ENCODE measurements at places on chromosomes 7 and 10.

DNA sequence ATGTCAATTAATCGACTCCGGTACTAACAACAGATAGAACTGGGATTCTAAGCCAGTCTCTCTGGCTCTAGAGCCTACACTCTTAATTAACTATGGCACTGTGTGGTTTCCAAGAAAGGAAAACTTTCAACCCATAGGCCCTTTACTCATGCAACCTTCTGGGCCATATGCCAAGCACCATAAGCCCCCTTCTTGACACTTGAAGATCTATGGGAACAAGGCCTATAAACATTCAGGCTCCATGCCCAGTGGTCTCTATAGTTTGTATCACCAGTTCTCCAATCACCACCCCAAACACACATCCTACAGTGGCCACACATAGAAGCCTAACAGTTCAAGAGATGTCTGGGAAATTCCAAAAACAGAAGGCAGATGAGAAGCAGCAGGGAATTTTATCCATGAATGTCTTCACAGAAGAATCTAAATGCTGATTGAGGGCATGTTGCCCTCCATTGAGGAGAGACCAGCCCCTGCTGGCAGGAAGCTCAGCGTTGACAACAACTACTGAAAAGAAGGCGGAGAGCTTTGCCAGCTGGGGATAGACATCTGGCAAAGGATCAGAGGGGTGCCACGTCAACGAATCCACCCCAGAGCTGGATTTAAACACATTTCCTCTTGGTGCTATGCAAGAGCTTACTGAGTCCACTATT is 64.4 kb downstream of the GRM3 start:
- H3K27ac ChIP-seq: no peak overlapping the region
- H3K4me3 ChIP-seq: no peak overlapping the region
- no peaks in the 10 kb centered on the region for H3K4me1 ChIP-seq
- H3K36me3 ChIP-seq: no peaks in the 10 kb centered on the region
- no peaks in the 10 kb centered on the region for H3K27me3 ChIP-seq

DNA sequence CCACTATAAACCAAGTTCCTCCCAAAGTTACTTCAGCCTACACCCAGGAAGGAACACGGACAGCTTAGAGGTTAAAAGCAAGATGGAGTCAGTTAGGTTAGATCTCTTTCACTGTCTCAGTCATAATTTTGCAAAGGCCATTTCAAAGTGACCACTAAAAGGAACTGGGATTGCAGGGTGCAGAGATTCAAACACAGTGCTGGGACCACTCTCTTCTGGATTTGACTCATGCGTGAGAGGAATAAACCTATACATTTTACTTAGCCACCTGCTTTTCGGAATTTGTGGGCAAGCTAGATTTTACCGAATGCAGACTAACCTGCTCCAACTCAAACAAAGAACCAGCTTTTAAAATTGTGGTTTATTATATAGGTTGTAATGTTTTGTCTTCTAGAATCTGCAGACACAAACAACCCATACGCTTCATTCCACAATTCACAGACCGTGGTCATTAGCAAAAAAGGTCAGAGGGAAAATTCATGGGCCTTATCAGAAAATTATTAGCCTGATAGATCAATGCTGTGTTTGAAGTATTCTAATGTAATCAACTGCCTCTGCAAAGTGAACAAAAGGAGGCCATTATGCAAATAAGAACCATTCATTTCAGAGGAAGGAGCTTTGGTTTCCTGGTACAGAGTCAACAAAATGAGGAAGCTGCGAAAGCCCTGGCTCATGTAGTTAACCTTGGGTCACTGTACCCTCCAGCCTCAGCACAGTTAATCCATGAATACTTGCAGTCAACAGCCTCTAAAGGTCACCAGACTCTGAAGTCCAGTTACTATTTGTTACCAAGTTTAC is 342.7 kb upstream of the KLF6 start:
- H3K4me3 ChIP-seq: no peak overlapping the region
- H3K27ac ChIP-seq: peak overlapping the region; percentile 53
- DNase-seq: no peak
- H3K27me3 ChIP-seq: no peaks in the 10 kb centered on the region
- peaks cover 32% of the 10 kb centered on the region for H3K4me1 ChIP-seq
- H3K36me3 ChIP-seq: no peaks in the 10 kb centered on the region

GRCh38 chr7:28114056-28114455 is 66.5 kb downstream of the JAZF1 start:
- no peaks in the 10 kb centered on the region for H3K36me3 ChIP-seq
- H3K4me3 ChIP-seq: no peak overlapping the region
- peaks cover 36% of the 10 kb centered on the region for H3K4me1 ChIP-seq

GRCh38 chr7:68760556-68760955 is 837.7 kb upstream of the AUTS2 start:
- no peak overlapping the region for H3K4me3 ChIP-seq
- DNase-seq: no peak
- H3K27me3 ChIP-seq: peaks cover 25% of the 10 kb centered on the region
- no peak overlapping the region for H3K27ac ChIP-seq

DNA sequence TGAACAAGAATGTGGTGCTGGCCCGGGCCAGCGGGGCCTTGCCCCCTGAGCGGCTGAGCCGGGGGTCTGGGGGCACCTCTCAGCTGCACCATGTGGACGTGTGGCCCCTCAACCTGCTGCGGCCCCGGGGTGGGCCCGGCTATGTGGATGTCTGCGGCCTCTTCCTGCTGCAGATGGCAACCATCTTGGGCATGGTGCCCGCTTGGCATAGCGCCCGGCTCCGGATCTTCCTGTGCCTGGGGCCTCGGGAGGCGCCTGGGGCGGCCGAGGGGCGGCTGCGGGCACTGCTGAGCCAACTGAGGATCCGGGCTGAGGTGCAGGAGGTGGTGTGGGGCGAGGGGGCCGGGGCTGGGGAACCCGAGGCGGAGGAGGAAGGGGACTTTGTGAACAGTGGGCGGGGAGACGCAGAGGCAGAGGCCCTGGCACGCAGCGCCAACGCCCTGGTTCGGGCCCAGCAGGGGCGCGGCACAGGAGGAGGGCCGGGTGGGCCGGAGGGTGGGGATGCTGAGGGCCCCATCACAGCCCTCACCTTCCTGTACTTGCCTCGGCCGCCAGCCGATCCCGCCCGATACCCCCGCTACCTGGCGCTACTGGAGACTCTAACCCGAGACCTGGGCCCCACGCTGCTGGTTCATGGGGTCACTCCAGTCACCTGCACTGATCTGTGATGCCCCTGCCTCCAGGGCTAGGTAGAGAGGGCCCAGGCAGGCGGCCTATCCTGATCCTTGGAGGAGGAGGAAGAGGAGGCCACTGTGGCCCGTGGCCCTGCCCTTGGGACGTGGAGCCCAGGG is 1.1 kb upstream of the TRIP6 start:
- H3K4me1 ChIP-seq: peaks cover 47% of the 10 kb centered on the region
- peaks cover 19% of the 10 kb centered on the region for H3K36me3 ChIP-seq
- H3K27ac ChIP-seq: peak overlapping the region; percentile 91

DNA sequence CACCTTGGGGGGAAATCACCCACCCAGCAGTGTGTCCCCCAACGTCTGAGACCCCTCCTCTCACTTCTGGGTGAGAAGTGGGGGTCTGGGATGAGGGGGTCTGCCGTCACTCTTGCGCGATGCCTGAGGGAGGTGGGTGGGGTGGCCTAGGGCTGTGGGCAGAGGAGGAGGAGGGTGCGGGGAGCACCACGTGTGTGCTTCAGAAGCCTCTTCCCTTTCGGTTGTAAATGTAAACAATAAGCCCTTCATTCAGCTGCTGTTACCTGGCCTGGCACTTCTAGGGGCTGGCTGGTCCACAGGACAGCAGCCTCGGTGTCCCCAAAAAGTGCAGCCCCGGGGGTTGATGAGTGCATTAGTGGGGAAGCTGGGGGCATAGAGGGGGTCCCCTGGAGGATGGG is 1.3 kb downstream of the CLIP2 start:
- H3K36me3 ChIP-seq: no peaks in the 10 kb centered on the region
- no peak for DNase-seq
- peak overlapping the region; percentile 89 for H3K4me3 ChIP-seq
- peaks cover 60% of the 10 kb centered on the region for H3K4me1 ChIP-seq
- H3K27me3 ChIP-seq: no peaks in the 10 kb centered on the region

- no peaks in the 10 kb centered on the region for H3K27me3 ChIP-seq
- no peaks in the 10 kb centered on the region for H3K36me3 ChIP-seq
- no peak overlapping the region for H3K27ac ChIP-seq
- no peaks in the 10 kb centered on the region for H3K4me1 ChIP-seq
These were observed 962.5 kb downstream of the CNTNAP2 start for GRCh38 chr7:147079083-147079482.

- H3K36me3 ChIP-seq: no peaks in the 10 kb centered on the region
- no peaks in the 10 kb centered on the region for H3K27me3 ChIP-seq
- no peak overlapping the region for H3K4me3 ChIP-seq
- no peak for DNase-seq
These were observed 66.6 kb upstream of the SYPL1 start for GRCh38 chr7:106178593-106179134.

DNA sequence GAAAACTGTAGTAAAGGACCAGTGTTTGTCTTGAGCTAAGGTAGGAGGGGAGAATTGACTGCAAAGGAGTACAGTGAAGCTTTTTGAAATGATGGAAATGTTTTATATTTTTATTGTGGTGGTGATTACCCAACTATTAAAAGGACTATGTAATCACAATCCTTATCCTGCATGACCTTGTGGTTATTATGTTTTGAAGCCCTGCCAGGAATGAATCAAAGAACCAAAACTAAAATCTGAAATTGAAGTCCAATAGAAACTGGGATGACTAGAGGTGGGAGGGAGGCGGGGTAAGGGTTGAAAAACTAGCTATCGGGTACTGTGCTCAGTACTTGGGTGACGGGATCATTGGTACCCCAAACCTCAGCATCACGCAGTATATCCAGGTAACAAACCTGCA is 8.2 kb downstream of the CCDC7 start:
- H3K4me3 ChIP-seq: no peak overlapping the region
- no peak overlapping the region for H3K27ac ChIP-seq
- H3K36me3 ChIP-seq: peaks cover 64% of the 10 kb centered on the region

DNA sequence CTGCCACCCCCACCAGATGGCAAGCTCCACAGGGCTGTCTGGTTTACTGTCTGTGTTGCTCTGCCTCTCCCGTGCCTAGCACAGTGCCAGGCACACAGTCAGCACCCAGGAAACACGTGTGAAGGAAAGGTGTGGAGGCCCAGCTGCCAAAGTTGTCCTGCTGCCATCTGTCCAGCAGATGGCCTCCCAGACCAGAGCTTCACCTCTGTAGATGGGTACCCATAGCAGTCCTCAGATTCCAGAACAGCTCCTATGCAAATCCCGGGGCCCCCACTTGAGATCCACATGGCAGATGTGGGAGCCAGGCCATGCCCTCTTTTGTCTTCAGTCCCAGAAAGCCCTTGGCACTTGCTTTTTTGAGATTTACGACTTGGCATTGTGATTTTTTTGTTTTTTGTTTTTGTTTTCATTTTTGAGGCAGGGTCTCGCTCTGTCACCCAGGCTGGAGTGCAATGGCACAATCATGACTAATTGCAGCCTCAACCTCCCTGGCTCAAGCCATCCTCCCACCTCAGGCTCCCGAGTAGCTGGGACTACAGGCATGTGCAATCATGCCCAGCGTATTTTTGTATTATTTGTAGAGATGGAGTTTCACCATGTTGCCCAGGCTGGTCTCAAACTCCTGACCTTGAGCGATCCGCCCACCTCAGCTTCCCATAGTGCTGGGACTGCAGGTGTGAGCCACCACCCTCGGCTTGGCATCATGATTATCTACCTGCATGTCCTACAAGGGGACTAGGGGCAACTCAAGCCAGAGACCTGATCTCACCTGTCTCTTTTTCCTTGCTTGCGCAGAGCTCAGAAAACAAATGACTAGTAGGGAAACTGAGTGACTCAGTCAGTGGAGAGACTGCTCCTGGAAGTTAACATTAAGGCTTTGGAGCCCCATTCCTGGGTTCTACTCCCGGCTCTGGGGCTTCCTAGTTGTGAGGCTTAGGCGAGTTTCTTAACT is 16.9 kb upstream of the PALD1 start:
- peaks cover 50% of the 10 kb centered on the region for H3K4me1 ChIP-seq
- no peaks in the 10 kb centered on the region for H3K27me3 ChIP-seq
- no peak overlapping the region for H3K4me3 ChIP-seq
- no peaks in the 10 kb centered on the region for H3K36me3 ChIP-seq

DNA sequence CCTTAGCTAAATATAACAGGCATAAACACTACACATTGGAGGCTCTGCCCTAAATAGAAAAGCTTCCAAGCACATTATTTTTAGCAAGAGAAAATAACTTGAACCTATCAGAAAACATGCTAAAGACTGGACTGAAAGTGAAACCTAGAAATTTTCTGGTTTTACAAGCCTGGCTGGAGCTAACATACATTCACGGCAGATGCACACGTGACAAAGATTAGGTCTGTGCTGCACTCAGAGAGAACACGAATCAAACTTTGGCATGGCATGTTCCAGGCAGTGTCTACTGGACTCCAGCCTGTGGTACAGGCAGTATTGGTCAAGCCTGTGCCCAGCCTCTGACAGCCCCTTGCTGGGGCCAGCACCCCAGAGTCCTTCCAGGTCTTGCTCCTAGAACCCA is 94.1 kb upstream of the PCBD1 start:
- H3K4me1 ChIP-seq: no peaks in the 10 kb centered on the region
- no peak for DNase-seq
- no peak overlapping the region for H3K4me3 ChIP-seq

GRCh38 chr10:870564-871166 is 60.8 kb downstream of the LARP4B start:
- DNase-seq: no peak
- no peaks in the 10 kb centered on the region for H3K27me3 ChIP-seq
- peak overlapping the region; percentile 63 for H3K4me3 ChIP-seq
- H3K36me3 ChIP-seq: no peaks in the 10 kb centered on the region
- H3K4me1 ChIP-seq: peaks cover 87% of the 10 kb centered on the region
- H3K27ac ChIP-seq: peak overlapping the region; percentile 83

DNA sequence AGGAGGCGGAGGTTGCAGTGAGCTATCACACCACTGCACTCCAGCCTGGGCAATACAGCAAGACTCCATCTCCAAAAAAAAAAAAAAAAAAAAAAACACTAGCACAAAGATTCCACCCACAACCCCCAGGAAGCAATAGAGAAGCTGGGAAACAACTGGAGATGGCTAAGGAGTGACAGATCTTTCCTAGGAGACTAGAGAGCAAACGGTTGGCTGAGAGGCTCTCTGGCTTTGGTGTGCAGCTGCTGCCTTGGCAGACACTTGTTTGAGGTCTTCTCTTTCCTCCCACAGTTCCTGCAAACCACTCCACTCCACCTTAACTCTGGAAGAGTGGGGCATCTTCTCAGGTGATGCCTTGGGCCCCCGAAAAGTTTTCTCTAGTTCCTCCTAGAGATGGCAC is 78.5 kb upstream of the LANCL2 start:
- H3K4me1 ChIP-seq: no peaks in the 10 kb centered on the region
- no peaks in the 10 kb centered on the region for H3K36me3 ChIP-seq
- H3K4me3 ChIP-seq: no peak overlapping the region
- H3K27me3 ChIP-seq: peaks cover 8% of the 10 kb centered on the region
- H3K27ac ChIP-seq: no peak overlapping the region

- H3K27me3 ChIP-seq: no peaks in the 10 kb centered on the region
- H3K27ac ChIP-seq: peak within 1 kb of the TSS; percentile 87
- no peaks in the 10 kb centered on the region for H3K36me3 ChIP-seq
These were observed at the start of gene ZNF727 for GRCh38 chr7:64045301-64046040. Gene ZNF727 (plus strand): TSS chr7:64045434. CDS start chr7:64045622, 188 bp downstream.

GRCh38 chr10:31962826-31963588 is 34.4 kb upstream of the ARHGAP12 start:
- H3K27ac ChIP-seq: no peak overlapping the region
- H3K36me3 ChIP-seq: no peaks in the 10 kb centered on the region
- no peak for DNase-seq
- H3K4me3 ChIP-seq: no peak overlapping the region
- no peaks in the 10 kb centered on the region for H3K4me1 ChIP-seq

Data from left ventricle myocardium inferior (tissue), 1 donor.